ENCODE measurements at places on chromosomes 1 and 21.

- no peak for DNase-seq
Observed at GRCh38 chr21:36881228-36881627, 85.2 kb downstream of the HLCS start.

- no peak for DNase-seq
Observed at GRCh38 chr1:1623631-1624442, 8.1 kb upstream of the MMP23B start.

DNA sequence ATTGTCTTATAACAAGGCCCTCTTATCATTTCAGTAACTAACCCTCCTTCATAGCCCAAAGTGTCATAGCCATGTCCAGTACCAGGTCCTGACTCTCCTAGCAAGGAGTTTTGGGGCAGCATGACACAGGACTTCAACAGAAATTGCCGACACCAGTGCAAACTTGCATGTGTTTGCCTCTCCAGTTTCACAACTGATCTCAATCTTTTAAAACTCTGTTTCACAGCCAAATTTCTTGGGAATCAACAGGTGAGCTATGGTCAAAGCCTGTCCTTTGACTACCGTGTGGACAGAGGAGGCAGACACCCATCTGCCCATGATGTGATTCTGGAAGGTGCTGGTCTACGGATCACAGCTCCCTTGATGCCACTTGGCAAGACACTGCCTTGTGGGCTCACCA, 36.8 kb downstream of the LAMC2 start:
- DNase-seq, result no peak

DNA sequence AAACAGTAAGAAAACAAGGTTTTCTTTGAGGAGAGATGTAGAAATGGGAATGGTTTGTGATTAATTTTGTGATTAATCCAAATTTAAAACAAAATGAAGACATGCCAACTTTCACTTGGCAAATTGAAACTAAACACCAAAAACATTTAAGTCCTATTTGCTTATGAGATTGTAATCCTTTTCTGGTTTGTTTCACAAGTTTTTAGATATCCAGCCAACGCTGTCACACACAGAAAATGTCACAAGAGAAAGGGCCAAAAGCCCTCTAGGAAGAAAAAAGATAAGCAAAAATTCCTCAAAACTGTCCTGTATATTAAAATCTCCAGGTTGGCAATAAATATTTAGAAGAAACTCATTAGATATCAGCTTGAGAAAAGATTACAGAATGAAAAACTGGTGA, 2.5 kb downstream of the USH2A start:
- no peak for DNase-seq

DNA sequence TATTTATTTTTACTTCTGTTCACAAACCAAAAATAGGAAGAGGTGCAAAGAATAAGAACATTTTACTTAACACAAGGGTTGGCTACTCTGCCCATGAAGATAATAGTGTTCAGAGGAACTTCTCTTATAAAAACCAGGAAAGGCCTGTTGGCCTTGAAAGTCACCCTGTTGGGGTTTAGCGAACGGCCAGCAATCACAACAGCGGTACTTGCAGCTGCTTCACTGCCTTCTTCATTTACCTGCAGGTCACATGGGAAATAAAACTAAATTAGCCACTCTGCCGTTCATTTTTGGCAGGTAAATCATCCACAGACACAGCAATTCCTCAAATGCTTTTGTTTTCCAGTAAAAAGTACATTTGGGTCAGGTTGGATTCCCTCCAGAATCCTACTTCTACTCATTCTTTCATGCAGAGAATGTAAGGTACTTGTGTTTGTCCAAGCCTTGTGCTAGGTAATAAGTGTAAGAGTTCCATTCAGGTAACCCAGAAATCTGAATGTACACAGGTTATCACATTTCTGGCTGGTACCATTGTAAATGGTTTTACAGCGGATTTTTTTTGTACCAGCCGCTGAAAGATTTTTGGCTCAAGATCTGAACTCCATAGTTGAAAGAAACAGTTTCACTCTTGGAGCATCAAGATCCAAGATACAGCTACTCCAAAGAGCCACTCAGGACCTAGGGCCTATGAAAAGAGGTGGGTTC, 13.1 kb downstream of the SERPINC1 start:
- DNase-seq, result no peak

DNA sequence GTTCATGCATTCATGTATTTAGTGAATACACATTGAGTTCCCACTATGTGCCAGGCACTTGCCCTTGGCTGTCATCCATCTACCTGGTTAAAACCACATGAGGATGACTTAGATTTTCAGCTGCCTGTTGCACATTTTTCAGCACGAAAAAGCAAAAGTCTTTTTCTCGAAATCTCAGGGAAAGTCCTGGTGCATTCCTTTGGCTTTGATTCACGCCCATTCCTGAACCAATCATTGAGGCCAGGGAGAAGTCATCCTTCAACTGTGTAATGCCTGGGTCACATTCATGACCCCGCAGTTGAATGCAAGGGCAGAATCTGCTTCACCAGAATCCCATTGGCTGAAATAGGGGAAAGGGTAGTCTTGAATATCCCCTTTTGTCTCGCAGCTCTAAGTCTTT, 84.4 kb downstream of the RNF220 start:
- DNase-seq, result no peak

GRCh38 chr1:181386340-181386739, 97.0 kb upstream of the CACNA1E start:
- DNase-seq, result no peak

All from inflammatory macrophage (primary cell).